Left cardiac atrium (tissue), 4 donors: ENCODE measurements at places on chromosomes 3 and 15. TPM values are rescaled to one million over a fixed set of nuclear protein-coding genes. Genes with fewer than 3 reads are reported as not detected.

DNA sequence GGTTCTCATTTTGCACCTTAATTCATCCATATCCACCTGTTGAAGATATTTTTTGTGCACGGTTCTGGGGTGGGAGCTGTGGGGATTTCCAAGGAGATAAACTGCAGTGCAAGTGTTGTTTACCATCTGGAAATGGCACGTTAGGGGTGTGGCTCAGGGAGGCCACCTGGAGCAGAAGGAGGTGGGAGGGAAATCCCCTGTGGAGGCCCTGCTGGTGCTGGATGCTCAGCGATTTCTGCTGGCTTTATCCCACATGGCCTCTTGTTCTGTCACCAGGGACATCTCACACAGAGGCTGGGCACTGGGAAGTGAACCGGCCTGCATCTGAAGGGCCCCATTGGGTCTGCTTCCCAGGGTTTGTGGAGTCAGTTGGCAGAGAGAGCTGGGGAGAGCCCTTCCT lies 24.3 kb downstream of the TRPM1 start:
- DNase-seq = no peak

- DNase-seq = no peak
Measured at GRCh38 chr15:93332168-93332553, 243.2 kb upstream of the RGMA start.

GRCh38 chr15:42239528-42240182 lies 31.6 kb upstream of the VPS39 start:
- DNase-seq = no peak

GRCh38 chr3:152780553-152780952 lies 54.4 kb upstream of the P2RY1 start:
- no peak for DNase-seq

SERPINI2 gene
- total RNA-seq = 1.1 TPM

ATR gene
- 12.5 TPM for total RNA-seq

DNA sequence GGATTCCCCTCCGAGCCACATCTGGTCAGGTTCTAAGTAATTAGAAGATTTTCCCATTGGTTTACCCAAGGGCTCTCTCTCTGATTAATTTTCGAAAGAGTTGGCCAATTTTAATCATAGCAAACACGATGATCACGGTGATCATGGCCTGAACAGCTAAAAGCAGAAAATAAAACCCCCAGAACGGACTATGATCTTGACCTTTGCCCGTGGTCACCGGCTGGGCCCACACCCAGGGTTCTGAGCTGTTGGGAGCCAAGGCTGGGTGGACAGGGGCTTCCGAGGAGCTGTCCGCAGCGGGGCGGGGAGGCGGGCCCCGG lies 2.6 kb downstream of the GP5 start:
- no peak for DNase-seq

DNA sequence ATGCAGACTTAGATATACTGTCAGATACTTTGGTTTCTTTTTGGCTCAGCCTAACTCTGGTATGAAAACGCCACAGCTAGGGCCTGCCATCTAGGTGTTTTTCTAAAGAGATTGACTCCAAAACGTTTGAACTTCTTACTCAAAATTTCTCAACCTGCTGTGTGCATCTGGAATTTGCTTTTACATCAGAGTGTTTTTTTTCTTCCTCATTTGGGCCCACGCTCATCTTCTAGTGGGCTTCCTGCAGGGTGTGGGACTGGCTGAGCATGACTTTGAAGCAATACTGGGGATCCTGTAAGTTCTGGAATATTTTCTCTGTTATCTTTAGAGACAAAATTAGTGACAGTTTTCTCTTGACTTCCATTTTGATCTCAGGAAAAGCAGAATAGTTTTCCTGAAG lies 117.8 kb downstream of the NR1D2 start:
- no peak for DNase-seq

DNA sequence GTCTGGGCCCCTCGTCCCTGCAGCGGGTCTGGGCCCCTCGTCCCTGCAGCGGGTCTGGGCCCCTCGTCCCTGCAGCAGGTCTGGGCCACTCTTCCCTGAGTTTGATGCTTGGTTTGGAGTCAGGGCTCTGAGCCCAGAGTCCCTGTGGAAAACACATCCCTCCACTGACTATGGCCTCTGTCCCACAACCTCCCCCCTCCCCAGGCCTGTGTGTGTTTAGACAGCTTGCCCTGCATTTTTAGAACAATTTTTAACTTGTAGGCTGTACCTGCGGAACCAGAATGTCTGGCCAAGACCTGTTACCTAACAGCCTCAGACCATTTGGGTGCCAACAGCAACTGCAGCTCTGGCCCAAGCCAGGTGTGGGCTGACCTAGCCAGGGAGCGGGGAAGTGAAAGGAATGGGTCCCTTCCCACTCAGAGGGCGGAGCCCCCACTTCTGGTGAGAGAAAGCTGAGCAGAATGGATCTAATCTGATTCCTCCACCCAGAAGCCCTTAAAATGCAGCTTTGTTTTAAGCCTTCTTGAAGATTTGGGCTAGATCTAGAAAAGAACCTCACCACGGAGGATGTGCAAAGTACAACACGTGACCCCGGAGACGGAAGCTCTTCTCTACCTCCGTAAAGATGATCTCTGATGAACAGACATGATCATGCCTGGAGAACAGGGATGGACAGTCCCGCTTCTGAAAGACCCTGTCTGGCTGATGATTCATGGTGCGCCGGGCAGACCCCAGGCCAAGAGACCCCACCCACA lies 60.5 kb upstream of the TFRC start:
- DNase-seq = no peak

DNA sequence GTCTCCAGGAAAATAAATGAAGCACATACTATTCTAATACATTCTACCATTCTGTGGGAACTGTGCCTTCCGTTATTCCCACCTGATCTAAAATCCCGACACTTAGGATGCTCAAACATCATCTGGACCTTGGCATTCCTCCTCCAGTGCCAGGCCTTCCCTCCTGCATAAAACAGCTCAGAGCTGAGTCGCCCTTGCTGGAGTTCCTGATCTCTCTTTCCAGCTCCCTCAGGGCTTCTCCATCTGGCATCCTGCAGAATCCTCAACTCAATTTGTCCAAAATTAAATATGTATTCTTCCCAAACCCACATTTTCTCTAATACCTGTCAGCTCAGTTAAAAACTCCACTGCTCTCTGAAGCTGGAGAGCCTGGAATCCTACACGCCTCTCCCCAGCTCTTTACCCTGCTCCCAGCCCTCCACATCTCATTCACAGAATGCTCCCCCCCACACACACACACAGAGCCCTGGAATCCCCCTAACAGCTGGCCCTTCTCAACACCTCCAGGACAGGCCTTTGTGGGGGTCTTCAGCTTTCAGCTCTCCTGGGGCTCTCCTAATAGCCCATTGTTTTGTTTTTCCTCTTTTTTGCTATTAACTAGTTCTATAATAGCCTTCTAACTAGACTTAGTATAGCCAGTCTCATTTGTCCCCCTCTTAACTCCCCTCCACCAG lies 78.5 kb downstream of the HMG20A start:
- DNase-seq = no peak

- no peak for DNase-seq
Measured at GRCh38 chr3:20701641-20702040, 515.6 kb upstream of the SGO1 start.

DNA sequence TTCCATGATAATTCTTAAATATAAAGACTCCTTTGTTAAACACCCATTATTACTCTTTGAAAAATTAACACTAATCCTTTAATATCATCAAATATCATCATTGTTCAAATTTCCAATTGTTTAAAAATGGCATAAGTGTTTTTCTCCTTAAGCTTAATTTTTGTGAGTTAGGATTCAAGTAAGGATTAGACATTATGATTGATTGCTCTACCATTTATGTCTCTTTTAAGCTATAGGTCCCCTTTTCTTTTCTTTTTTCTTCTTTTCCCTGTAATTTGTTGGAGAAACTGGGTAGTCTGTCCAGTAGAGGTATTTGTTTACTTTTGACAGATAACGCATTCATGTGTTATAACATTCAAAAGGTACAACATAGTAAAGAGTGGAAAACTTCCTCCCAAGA lies 9.1 kb downstream of the ABHD2 start:
- DNase-seq = no peak

AHSG gene
- total RNA-seq = 0.13 TPM

- no peak for DNase-seq
Measured at GRCh38 chr3:50239649-50240048, 3.6 kb downstream of the GNAI2 start.

DNA sequence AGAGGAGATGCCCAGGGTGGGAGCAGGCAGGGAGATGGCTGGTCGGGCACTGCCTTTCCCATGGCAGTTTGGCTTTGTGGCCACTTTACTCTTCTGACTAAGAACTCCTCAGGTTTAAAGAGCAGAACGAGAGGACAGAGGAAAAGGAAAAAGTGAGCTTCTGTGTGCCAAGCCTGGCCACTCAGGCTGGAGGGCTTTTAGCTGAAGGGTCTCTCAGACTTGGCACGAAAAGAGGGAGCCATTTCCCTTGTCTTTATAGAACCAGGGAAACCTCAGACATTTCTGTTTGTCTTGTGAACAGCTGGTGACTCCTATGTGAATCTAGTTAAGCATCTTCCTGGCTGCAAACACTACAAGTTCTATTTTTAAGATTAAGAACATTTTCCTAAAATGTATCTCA lies 23.3 kb upstream of the PSMD6 start:
- DNase-seq = no peak

CSPG5 gene
- 0.60 TPM for total RNA-seq

DNA sequence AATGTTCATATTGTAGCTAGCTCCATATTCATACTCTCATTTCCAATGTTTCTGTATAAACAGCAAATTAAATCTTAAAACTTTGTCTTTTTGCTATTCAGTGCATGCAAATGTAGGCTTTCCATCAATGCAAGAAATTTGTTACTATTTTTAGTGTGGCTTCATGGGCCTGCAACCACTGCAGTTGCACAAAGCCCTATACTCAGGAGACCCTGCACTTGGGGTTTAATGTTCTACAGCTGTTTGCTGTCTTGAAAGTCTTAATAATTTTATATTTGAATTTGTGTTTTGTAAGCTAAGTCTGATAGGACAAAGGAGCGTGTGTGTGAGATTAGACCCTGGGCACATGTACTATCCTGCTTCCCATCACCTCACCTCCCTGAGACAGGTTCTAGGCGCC lies 9.6 kb downstream of the PYDC2 start:
- no peak for DNase-seq

TLR9 gene
- total RNA-seq = 0.29 TPM
